ENCODE measurements at places on chromosomes 16 and 17. TPM values are rescaled to one million over a fixed set of nuclear protein-coding genes. Genes with fewer than 3 reads are reported as not detected.

DNA sequence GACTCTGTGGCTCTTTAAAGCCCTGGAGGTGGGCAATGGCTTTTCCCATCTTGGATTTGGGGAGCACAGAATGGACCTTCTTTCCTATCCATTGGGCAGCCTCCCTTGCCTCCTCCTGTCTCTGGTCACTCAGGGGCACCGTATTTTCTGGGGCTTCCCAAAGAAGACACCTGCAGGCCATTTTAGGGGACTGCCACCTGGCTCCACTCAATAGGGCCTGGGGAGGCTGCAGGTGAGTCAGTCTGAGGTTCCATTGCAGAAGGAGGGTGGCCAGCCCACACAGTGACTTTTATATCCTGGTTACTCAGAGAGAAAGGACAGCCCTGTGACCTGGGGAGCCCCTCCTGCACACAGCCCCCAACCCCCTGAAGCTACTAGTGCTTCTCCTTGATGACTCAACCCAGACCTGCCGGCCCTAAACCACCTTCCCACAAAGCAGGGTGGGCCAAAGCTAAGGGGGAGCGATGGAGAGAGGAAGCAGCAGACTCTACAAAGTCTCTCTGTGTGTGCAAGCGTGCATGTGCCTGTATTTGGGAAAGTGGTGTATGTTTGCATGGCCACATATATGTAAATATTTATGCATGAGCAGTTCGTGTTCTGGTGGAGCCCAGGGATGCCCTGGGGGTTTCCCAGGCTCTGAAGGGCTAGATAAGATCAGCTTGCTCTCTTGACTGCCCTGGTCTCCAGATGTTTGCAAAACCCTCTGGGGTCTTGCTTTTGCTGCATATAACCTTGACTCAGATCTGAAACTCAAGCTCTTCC, 5.0 kb downstream of the CX3CL1 start:
- H3K36me3 ChIP-seq = peaks cover 4% of the 10 kb centered on the region
- H3K4me3 ChIP-seq = no peak overlapping the region
- DNase-seq = no peak
- peaks cover 49% of the 10 kb centered on the region for H3K4me1 ChIP-seq
- no peaks in the 10 kb centered on the region for H3K27me3 ChIP-seq

DNA sequence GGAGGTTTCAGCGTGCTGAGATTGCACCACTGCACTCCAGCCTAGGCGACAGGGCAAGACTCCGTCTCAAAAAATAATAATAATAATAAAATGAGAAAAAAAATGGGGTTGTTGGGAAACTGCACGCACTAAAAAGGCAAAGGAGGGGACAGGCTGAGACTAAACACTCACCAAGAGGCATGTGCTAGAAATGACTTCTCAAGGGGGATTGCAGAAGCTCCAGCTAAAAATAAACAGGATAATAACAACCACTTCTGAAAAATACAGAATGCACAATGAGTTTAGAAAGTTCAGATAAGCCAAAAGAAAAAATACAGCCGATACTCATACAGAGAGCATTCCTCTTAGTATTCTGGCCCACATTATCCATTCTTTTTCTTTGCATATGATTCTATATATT, 15.1 kb upstream of the TIMP2 start:
- H3K27ac ChIP-seq = no peak overlapping the region
- no peaks in the 10 kb centered on the region for H3K36me3 ChIP-seq
- peaks cover 7% of the 10 kb centered on the region for H3K4me1 ChIP-seq
- no peaks in the 10 kb centered on the region for H3K27me3 ChIP-seq

The SHCBP1 gene
- 6.3 TPM for total RNA-seq

The GLTPD2 gene
- total RNA-seq = 0.80 TPM

The CIBAR2 gene
- total RNA-seq = not detected

The FBXL19 gene
- total RNA-seq = 21.7 TPM

Measured in suprapubic skin (tissue), 4 donors.